Pulmonary artery endothelial cell (primary cell): ENCODE measurements at places on chromosomes 1 and 21.

- DNase-seq = no peak
Observed at GRCh38 chr21:27831816-27832569, 865.1 kb upstream of the ADAMTS5 start.

DNA sequence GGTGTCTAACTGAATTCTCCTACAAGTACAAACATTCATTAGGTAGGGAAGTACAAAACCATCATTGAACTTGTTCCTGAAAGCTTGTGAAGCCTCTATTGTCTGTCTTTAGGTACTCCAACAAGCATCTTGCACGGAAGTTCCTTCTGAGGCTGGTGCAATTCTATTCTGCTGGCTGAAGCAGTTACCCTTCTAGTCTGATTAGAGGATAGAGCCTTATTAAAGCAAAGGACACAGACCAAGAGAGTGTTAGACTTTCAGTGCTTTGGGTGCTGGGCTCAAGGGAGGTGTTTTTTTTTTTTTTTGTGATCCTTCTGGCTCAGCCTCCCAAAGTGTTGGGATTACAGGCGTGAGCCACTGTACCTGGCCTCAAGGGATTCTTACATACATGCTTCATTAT lies 43.8 kb downstream of the HHAT start:
- DNase-seq = no peak

- DNase-seq = peak; percentile 90
Observed at GRCh38 chr1:234721476-234722269, 111.7 kb upstream of the IRF2BP2 start.

DNA sequence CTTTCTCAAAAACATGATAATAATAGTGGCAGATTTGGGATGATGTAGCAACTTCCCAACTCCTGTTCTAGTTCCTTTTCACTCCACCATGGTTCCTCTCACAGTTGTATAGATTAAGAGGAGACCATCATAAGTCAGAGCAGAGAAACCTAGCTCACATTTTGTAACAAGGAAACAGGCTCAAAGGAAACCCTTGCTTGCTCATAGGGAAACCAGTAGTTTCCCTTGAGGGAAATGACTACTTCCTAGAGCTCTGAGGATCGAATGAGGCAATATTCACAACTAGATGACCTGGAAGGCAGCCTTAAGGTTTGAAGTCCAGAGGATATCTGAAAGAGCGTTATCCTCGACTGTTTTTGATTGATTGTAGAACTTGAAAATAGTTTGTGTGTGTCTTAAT lies 76.1 kb upstream of the C8B start:
- no peak for DNase-seq

- DNase-seq = no peak
Observed at GRCh38 chr1:100266741-100267140, 725 bp downstream of the RTCA start.

- DNase-seq = no peak
Observed at GRCh38 chr1:205012391-205013140, 30.4 kb upstream of the CNTN2 start.

- DNase-seq = no peak
Observed at GRCh38 chr1:70348399-70349165, 5.9 kb downstream of the ANKRD13C start.

DNA sequence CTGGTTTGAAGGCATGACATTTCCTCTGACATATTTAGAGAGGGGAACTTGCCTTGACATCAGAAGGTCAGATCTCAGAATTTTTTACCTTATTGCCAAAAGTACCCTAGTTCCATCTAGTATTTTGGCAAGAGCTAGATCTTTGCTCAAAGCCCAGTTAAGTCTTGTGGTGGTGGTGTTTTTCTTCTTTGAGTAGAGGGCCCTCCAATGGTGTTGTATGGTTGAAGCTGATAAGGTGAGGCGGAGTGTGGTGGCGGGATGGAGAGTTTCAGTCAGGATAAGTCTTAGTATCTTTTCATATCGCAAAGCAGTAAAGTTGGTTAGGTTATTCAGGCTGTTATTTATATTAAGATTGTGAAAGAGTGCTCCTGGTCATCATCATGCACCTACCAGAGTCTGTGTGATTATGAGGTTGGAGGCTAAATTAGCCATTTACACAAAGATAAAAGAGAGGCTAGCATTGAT lies 20.1 kb upstream of the MACF1 start:
- no peak for DNase-seq

DNA sequence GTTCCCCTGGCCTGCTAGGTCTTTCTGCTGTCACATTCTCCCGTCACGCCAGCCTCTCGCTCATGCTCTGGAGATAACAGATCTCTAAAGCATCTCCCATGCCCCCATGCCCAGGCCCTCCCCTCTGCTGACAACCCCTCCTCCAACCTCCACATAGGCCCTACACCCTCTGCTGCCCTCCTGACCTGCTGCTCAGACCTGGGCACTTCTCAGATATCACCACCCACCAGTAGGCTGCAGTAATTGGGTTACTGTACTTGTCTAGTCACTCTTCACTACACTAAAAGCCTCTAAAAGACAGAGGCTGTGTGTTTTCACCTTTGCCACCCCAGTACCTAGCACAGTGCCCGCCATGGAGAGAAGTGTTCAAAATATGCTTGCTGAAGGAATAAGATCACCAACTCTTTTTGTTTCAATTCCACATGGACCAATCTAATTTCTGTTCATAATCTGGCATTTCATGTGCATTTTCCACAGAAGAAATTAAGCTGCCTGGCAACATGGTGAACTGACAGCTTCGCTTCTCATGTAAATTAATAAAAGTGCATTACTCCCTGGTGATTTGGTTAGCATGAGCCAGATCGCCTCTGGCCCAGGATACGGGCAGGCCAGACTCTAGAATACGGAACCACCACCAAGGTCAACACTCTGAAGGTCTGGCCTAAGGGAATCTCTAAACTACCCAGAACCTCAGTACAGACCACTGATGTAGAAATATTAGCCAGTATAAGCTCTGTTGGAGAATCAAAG lies 20.7 kb downstream of the LBR start:
- DNase-seq = no peak

DNA sequence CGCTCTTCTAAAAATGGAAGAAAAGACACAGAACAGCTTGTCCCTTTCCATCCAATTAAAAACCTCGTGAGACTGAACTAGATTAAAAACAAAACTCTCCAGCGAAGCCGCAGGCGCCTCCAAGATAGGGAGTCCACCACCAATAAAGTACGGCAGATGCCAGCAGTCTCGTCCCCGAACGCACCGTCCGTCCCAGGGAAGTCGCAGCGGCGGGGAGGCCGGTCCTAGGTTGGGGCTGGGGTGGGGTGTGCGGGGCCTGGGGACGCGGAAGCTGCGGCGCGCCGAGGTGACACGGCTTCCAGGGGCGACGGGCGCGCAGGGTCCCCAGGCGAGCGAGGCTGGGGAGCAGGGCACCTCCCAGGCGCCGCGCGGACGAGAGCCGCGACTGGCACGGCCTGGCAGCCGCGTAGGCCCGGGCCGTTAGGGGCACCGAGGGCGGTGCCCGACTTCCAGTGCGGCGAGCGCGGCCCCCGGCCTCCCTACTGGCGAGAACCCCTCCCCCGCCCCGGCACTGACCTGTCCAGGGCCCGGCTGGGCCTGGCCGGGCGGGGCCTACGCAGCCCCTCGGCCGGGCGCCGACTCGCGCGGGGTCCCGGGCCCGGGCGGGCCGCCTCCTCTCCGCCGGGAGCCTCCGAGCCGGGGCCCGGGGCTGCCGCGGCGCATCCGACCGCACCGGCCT lies 28.3 kb upstream of the A3GALT2 start:
- no peak for DNase-seq

- no peak for DNase-seq
Observed at GRCh38 chr1:168691541-168691940, 37.5 kb downstream of the DPT start.

- DNase-seq = peak; percentile 94
Observed at GRCh38 chr1:186974774-186975181, 146.0 kb downstream of the PLA2G4A start.

DNA sequence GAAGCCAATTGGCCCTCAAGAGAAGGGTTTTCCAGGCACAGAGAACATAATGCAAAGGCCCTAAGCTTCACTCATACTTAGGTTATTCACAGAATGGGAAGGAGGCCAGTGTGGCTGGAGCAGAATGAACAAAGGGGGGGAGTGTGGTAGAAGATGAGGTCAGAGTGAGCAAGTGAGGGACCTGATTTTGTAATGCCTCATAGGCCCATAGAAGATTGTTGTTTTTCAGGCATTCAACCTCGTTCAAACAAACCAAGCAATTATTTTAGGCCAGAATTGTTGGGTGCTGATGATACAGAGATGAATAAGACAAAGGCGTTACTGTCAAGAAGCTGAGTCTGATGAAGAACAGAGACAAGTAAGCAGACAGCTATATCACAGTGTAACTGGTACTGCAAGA lies 54.5 kb upstream of the RAP1A start:
- DNase-seq = no peak

GRCh38 chr1:178367151-178367550 lies 129.6 kb downstream of the CLEC20A start:
- DNase-seq = no peak

- no peak for DNase-seq
Observed at GRCh38 chr1:90708826-90709225, 8.3 kb downstream of the BARHL2 start.

GRCh38 chr1:19317126-19317910 lies 5.2 kb downstream of the SLC66A1 start:
- no peak for DNase-seq

GRCh38 chr1:38992412-38993111 lies 1.5 kb downstream of the AKIRIN1 start:
- no peak for DNase-seq

GRCh38 chr1:9031484-9032259 lies 5.4 kb upstream of the SLC2A7 start:
- no peak for DNase-seq

DNA sequence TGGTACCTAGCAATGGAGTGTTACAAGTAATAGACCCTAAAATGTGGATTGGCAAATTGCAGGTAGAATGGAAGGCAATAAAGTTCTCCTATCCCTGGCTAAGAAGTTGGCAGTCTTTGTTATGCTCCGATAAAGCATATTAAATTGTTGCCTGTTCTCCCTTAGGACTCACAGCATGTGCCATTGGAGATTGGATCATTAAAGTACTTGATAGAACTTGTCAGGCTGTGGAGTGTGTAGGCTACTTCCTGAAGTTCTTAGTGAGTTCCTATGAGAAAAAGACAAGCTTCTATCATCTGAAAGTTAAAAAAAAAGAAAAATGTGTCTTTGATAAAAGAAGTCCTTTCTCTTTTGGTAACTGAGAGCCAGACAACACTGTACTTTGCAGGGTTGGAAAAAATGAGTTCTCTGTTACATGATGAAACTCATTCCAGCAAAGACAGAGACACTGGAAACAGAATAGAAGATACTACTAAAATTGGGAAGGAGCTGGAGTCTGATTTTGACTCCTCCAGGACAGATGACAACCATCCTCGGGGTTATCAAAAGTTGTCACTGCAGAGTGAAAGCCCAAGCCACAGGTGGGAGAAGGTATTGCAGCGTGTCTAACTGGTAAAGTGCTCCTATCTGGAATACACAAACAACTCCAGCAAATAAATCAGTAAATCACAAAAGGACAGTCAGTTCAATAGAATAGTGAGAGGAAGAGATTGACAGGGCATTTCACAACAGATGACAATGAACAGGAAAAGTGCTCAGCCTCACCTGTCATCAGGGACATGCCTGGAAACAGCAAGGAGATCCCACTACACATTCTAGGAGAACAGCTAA lies 87.5 kb upstream of the WDR26 start:
- no peak for DNase-seq

DNA sequence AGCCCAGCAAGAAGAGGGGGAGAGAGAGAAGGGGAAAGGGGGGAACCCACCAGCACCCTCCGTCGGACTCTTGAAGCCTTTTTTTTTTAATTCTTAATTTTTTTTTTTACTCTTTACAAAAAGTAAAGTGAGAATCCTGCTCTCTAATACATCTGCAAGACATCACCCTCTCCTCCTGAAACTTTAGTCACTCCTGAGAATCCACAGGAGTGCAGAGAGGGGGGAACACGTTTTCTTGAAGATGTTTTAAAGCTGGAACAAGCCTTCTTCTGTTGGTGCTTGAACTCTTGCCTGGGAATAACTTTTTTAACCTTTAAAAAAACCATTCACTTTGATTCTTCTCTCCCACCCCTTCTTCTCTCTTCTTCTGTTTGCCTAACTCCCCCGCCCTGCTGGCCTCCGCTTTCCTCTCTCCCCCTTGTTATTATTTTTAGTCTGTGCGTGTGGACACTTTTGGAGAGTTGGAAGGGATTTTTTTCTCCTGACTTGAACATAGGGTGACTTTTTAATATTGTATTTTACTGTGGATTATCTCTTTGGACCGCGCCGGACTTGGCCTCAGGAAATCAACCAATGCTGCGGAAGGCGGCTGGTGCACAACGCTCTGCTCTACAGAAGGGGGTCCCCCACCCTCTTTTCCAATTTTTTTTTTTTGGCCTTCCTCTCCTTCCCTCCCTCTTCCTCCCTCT lies 383 bp upstream of the PRRX1 start:
- DNase-seq = no peak

GRCh38 chr1:105608713-105609112 lies 1447.8 kb upstream of the PRMT6 start:
- DNase-seq = no peak

DNA sequence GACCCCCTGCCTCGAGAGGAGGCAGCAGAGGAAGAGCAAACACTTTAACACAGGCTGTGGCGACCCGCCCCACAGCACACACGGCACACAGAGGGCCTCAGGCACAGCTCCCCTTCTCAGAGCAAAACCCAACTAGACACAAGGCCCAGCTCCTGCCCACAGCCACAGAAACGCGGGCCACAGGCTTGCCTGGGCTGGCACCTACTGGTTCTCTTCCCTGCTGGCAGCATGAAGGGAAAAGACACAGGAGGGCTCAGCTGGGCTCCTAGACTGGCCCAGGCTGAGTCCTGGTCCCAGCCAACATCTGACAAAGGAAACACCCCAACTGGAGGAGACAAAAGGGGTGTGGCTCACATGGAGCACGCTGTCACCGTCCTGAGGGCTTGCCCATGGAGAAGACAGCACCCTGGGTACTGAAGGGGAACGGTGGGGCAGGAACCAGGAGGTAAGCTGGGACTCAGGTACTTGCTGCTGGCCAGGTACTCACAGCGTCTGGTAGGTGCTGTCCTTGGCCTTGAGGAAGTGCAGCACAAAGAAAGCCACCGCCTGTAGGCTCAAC lies 3.5 kb downstream of the CD164L2 start:
- DNase-seq = no peak

DNA sequence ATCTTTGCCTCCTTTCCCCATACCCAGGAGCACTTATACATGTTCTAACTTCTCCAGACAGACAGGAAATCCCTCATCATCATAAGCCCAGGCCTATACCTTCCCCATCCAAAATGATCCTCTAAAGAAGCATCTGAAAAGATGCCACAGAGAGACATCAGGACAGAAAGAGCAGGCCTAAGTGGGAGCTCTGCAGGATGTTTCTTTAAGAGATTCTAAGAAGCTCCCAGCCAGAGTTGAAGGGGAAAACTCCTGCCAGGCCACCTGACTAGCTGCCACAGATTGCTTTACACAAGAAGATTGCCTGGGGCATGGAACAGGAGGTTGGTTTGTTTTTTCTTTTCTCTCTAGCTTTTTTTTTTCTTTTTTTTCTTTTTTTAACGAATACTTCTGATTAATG lies 275.8 kb downstream of the VAV3 start:
- no peak for DNase-seq

- DNase-seq = peak; percentile 56
Observed at GRCh38 chr1:201790261-201790660, 38.7 kb upstream of the IPO9 start.

GRCh38 chr1:21237446-21238088 lies 52.7 kb downstream of the ECE1 start:
- no peak for DNase-seq

- no peak for DNase-seq
Observed at GRCh38 chr1:53241828-53242227, 3.5 kb upstream of the MAGOH start.

- DNase-seq = no peak
Observed at GRCh38 chr1:95832370-95832769, 598.4 kb downstream of the RWDD3 start.

- no peak for DNase-seq
Observed at GRCh38 chr21:42652527-42653230, 742 bp upstream of the PDE9A start.
